ENCODE measurements at places on chromosomes 2 and 18. TPM values are rescaled to one million over a fixed set of nuclear protein-coding genes. Genes with fewer than 3 reads are reported as not detected.

Gene UCN
- total RNA-seq: 1.3 TPM

Gene UGT1A4
- not detected for total RNA-seq

Gene ALK
- total RNA-seq: not detected

Gene RBM43
- total RNA-seq: 1.9 TPM

Gene FHOD3
- total RNA-seq: not detected

Gene SLC14A1
- total RNA-seq: 35.8 TPM

Gene HPCAL1
- total RNA-seq: 159 TPM

Gene FNDC4
- not detected for total RNA-seq

Gene ADAM23
- total RNA-seq: 1.2 TPM

Gene ACTR2
- 26.9 TPM for total RNA-seq

Gene CAPN13
- not detected for total RNA-seq

Gene IHH
- total RNA-seq: not detected

Gene ASB18
- not detected for total RNA-seq

Gene TNS1
- total RNA-seq: 17.6 TPM

Gene YPEL5
- total RNA-seq: 37.7 TPM

Gene CREG2
- total RNA-seq: not detected

Gene CPSF3
- 31.1 TPM for total RNA-seq

Gene LGALSL
- 4.5 TPM for total RNA-seq

Gene VIT
- total RNA-seq: 7.9 TPM

Gene CNDP1
- total RNA-seq: not detected

Gene LHCGR
- total RNA-seq: not detected

Gene XDH
- not detected for total RNA-seq

Gene C2orf92
- not detected for total RNA-seq

Gene PDCL3
- total RNA-seq: 31.0 TPM
